ENCODE measurements at places on chromosomes 16 and 17.

DNA sequence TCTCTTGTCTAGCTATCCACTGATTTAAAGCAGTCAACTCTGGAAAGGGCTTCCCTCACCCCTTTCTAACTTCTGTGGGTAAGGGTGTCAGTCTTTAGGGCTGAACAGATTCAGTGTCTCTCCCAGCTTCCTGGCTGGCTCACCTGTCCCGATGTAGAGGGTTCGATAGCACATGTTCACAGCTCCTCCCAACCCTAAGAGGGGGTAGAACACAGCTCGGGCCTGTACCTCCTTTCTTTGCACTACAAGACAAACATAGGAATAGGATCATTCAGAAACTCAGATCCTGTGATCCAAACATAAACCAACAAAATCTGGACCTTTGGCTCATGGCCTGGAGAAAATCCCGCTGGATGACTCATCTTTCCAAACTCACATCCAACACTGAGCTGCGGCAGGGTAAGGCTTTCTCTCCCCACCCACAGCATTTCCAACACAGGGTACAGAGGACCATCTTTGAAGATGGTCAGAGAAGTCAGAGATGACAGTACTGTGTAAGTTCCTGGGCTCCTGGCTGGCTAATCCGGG, 5.8 kb upstream of the DHRS13 start:
- DNase-seq = peak; percentile 52

DNA sequence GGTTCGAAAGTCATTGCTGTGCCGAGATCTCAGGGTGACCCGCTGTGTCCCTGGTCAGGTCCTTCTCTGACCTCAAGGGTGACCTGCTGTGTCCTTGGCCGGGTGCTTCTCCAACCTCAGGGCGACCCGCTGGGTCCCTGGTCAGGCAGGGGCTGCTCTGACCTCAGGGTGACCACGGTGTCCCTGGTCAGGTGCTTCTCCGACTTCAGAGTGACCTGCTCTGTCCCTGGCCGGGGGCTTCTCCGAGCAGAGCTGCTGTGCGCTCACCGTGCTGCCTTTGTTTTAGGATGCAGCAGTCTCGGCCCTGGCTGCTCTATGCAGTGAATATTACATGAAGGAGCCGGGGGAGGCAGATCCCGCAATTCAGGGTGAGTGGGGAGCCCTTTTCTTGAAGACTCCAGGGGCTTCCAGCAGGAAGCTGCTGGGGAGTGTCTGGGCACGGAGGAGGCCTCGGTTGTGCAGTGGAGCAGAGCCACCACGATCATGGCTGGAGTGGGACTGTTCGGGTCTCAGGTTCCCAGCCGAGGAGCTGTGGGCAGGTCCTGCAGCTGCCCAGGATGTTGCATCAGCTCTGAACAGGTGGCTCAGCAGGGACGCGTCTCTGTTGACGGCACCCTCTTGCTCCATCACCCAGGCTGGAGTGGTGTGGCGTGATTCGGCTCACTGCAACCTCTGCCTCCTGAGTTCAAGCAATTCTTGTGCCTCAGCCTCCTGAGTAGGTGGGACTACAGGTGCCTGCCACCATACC, 83.7 kb upstream of the ZNF750 start:
- no peak for DNase-seq

DNA sequence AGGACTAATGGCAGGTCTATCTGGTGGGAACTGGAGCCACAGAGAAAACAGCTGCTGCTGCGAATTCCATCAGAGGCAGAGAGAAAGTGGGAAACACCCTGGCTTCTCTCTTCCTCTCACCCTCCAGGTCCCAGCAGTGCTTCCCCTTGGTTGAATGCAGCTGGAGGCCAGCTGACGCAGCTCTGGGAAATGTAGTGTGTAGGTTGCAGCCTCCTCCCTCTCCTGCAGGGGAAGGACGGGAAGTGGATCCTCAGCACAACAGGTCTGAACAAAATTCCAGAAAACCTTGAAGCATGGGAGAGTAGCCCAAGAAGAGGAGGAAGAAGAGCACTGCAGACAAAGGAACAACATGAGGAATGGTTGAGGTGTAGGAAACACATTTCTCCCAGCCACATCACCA, 67.8 kb upstream of the MMP2 start:
- no peak for DNase-seq

GRCh38 chr17:80005360-80006338, 30.0 kb downstream of the TBC1D16 start:
- DNase-seq = no peak

DNA sequence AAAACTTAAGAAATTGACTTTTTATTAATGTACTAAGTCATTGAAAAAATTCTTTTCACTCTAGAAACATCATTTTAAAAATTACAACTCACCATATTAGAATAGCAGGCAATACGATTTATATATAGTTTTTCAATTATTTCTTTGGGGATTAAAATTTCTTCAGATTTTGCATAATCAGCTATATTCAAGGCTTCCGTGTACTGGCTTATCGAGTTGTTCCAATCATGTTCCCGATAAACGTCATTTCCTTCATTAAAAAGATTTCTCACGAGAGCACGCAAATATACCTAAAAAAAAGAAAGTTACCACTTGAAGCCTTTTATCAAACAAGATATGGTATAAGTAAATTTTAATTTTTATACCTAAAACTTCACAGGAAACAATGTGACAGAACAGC, 18.0 kb downstream of the ZC3H7A start:
- DNase-seq = no peak

- DNase-seq = no peak
These were observed 235.0 kb downstream of the CHD9NB start for GRCh38 chr16:52817696-52818095.

DNA sequence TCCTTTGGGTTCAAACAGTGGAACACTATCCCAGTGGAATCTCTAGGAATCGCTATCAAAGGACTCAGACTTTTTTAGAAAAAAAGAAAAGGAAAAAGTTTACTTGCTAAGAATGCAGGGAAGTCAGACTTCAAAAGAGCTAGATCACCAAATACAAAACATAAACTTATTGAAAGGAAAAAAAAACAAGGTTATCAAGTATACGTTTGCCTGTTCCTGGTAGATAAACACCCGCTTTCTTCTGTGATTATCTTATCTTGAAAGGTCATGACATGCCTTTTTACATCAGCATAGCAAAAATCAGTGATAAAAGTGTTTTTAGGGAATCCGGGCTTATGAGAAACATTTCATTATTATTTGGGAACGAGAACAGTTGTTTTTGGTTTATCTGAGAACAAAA, 129.3 kb upstream of the TMEM97 start:
- no peak for DNase-seq

- DNase-seq = no peak
These were observed 226.4 kb upstream of the FOXF1 start for GRCh38 chr16:86283944-86284343.

DNA sequence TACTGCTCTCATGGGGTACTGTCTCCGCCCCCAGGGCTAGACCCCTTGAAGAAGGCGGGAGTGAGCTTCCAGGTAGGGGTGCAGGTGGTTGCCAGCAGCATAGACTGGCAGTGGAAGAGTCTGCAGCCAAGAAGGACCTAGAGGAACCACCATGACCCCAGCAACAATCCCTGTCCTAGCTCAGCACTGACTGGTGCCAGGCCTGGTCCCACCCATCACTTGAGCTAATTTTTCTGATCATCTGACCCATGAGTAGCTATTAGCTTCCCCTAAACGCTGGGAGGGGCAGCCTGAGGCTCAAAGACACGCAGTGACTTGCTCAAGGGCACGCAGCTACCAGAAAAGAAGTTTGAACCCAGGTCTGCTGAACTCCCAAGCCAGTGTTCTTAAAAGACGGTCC, 945 bp downstream of the PRM3 start:
- DNase-seq = no peak

GRCh38 chr17:10729334-10730193, at the start of gene TMEM220:
Gene TMEM220, minus strand, starts transcription at chr17:10730023. Its CDS starts 172 bp downstream, at chr17:10729851.
- peak; percentile 75 for DNase-seq

DNA sequence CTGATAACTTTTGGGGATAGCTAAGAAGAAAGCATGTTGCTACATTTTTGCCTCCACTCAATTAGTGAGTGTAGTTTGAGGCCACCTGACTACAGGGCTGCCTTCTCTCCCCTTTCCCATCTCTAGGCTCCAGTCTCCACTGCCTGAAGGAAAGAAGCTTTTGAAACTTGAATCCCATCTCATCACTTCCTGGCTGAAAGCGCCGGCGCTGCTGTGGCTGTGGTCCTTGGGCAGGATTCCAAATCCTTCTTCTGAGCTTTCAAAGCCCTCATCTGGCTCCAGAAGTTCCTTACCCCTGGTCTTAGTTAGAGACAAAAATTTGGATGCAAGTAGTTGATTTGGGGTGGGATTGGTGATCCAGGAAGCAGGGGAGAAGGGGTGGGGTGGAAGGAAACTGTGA, 119.4 kb downstream of the FOXL1 start:
- DNase-seq = no peak

DNA sequence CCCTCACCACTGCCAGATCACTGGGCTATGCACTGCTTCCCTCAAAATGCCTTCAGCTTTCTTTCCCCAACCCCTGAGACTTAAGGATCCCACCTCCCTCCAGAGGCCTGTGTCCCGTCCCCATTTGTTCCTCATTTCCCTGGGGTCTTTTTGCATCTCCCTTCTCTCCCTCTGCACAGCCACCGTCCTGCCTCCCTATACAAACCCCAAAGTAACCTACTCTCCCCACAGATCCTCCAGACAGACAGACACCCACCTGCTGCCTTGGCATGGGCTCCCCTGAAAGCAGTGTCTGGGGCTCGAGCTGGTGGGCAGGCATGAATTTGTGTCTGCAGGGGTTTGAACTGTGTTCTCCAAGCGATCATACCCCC, 69.4 kb upstream of the TNRC6C start:
- DNase-seq = no peak

GRCh38 chr16:76899767-76900166, 291.2 kb upstream of the MON1B start:
- no peak for DNase-seq

- no peak for DNase-seq
These were observed 2.8 kb upstream of the DNAI2 start for GRCh38 chr17:74271281-74271680.

- DNase-seq = peak; percentile 70
These were observed 584 bp upstream of the STAT5B start for GRCh38 chr17:42276609-42277341.

- DNase-seq = no peak
These were observed 101.6 kb upstream of the TOB1 start for GRCh38 chr17:50967795-50968194.

DNA sequence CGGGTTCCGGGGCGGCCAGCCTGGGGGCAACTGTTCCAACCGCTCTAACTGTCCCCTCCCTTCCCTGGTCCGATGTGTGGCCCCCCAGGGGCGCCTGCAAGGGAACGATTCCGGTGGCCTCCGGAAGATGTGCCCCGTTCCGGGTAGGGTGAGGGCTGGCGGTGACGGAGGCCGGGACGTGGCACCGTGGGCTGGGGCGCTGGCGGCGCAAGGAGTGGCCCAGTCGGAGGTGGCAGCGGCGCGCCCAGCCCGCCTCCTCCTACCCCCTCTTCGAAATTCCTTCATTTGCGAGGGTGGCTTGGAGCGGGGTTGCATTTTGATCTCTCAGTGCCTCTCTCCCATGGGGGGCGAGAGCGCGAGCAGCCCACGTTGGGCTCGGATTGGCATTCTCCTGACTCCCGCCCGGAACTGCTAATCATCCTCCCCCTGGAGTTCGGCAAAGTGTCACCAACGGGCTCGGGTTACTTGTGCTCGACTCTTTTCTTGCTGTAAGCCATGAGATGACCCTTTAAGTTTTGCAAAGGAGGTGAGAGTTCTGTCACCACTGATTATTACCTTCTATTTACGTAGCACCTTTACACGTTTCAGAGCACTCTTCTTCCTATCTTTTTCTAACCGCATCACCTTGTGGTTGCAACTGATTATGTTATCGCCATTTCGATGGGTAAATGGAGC, 622 bp downstream of the NDEL1 start:
- DNase-seq = peak; percentile 87

GRCh38 chr16:67036323-67036741, 7.4 kb downstream of the CBFB start:
- DNase-seq = no peak

DNA sequence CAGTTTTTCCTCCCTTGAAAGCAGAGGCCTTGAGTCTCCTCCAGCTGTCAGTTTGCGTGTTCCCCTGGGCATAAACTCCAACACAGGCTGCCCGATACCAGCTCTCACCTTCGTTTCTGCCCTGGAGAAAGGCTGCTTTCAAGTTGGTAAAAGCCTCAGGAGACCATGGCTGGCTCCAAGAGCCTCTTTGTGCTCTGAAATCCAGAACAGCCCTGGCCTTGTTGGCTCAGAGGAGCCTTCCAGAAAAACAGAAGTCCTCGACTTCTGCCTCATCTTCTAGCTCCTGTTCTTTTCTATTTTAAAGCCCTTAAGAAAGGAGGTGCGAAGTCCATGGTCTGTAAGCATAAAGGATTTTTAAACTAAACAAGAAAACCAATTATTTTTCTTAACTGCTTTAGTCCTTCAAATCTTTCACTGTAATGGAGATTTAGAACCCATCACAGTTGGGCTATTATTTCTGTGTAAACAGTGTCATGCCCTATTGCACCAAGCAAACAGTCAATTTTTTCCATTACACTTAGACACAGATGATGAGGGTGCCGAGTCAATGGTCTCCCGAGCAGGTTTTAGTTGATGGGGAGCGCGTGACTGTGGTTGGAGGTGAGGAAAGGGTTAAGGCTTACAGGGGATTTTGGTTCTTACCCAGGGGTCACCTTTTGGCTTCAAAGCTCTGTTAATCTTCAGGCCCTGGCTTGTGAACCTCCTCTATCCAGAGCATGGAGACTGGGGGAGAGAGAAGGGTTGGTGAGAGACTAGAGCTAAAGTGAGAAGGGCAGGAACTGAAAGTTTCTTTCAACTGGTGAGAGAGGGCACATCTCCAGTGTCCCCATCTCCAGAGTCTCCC, 212.8 kb downstream of the MSI2 start:
- no peak for DNase-seq

- no peak for DNase-seq
These were observed 74.7 kb downstream of the YPEL2 start for GRCh38 chr17:59405944-59406705.

GRCh38 chr17:55895112-55895759, 144.4 kb downstream of the PCTP start:
- DNase-seq = no peak

GRCh38 chr17:41648411-41649195, 24.2 kb upstream of the KRT17 start:
- DNase-seq = peak; percentile 92

DNA sequence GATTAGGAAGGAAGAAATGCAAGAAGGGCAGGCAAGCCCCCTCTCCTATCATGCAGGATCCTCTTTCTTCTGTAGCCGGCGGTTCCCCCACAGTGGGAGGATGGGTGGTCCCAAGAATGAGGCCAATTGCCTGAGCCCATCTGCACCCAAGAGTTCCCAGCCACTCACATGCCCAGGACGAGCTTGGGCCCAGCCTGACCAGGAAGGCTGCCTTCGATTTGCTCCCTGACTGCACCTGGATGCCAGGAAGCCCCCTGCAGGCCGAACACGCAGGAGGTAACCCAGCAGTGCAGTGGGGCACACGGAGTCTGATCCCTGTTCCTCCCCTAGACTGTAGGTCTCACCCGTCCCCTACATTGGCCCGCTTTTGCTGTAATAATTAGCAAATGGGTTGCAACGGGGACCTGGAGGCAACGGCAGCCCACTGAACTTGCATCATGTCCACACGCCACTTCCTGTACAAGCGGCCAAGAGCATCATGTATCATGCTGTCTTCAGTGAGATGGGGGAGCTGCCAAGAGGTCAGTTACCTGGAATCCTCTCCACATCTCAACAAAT, 67.5 kb downstream of the AMFR start:
- DNase-seq = peak; percentile 44

Data from mucosa of descending colon (tissue), 3 donors.